Stimulated activated CD8-positive, alpha-beta memory T cell treated with anti-CD3 and anti-CD28 coated beads, Interleukin-7, amount 100 ng/mL, for 24 hours (primary cell): ENCODE measurements at places on chromosomes 6 and 20.

- DNase-seq: no peak
Observed at GRCh38 chr6:4253604-4254231, 118.3 kb upstream of the ECI2 start.

- DNase-seq: peak; percentile 49
Observed at GRCh38 chr6:170271771-170272314, 19.0 kb downstream of the DLL1 start.

GRCh38 chr20:34363465-34364222, 571 bp downstream of the ITCH start:
- DNase-seq: no peak

- no peak for DNase-seq
Observed at GRCh38 chr6:140602431-140603248, 1228.2 kb upstream of the CITED2 start.

- DNase-seq: no peak
Observed at GRCh38 chr6:161235776-161236633, 37.9 kb downstream of the AGPAT4 start.

GRCh38 chr6:88662163-88662580, 301.2 kb downstream of the RNGTT start:
- no peak for DNase-seq

GRCh38 chr6:32972353-32973143, 4.2 kb downstream of the BRD2 start:
- no peak for DNase-seq

GRCh38 chr6:113591896-113592827, 265.0 kb upstream of the MARCKS start:
- DNase-seq: no peak

DNA sequence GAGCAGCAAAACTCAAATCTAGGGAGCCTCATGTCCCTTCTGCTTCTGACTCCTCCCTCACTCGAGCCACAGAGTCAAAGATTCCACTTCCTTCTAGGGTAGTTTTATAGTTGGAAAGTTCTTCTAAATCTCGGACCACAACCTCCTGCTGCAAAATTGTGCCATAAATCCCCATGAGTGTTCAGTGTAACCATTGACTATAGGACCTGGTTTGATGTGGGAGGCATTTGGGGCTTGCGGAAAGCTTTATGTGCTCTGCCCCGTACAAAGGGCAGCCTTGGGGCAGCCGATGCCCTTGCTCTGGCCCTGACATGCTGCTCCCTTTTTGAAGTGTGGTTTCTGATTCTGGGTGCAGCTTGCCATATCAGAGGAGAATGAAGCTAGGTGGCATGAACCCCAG, 43.6 kb upstream of the IER3 start:
- no peak for DNase-seq
